HCEC 1CT (cell line): ENCODE measurements at places on chromosomes 2 and 18.

GRCh38 chr18:79191956-79192355 lies 122.8 kb downstream of the ATP9B start:
- DNase-seq: no peak

GRCh38 chr18:74013955-74014354 lies 133.7 kb downstream of the FBXO15 start:
- peak; percentile 57 for DNase-seq

GRCh38 chr2:99786636-99787390 lies 297.0 kb upstream of the REV1 start:
- DNase-seq: no peak

GRCh38 chr2:29055601-29056000 lies 18.7 kb downstream of the PCARE start:
- DNase-seq: no peak

GRCh38 chr18:26649193-26649543 lies 100.8 kb upstream of the KCTD1 start:
- DNase-seq: no peak

DNA sequence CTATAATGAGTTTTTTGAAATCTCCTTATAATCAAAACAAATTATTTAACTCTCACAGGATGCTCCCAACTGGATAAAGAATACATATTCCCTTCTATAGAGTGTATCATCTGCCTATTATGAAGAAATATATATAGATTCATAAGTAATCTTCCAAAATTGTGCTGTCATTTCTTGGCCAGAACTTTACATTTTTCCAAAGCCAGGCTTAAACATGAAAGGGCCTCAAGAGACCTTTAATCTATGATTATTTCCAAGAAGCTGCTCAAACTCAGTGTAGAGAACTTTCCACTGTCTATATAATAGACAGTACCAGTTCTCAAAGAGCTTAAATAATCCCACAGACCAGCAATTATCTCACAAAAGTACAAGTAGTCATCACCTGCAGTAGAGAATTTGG lies 211.0 kb downstream of the AKAIN1 start:
- DNase-seq: no peak

- DNase-seq: no peak
Observed at GRCh38 chr2:102588213-102588939, 31.0 kb upstream of the SLC9A2 start.
